ENCODE measurements at places on chromosomes 6 and 20. TPM values are rescaled to one million over a fixed set of nuclear protein-coding genes. Genes with fewer than 3 reads are reported as not detected.

- peaks cover 22% of the 10 kb centered on the region for H3K4me1 ChIP-seq
- peak overlapping the region; percentile 26 for H3K4me3 ChIP-seq
Measured at GRCh38 chr6:148565930-148566663, 180.7 kb upstream of the UST start.

DNA sequence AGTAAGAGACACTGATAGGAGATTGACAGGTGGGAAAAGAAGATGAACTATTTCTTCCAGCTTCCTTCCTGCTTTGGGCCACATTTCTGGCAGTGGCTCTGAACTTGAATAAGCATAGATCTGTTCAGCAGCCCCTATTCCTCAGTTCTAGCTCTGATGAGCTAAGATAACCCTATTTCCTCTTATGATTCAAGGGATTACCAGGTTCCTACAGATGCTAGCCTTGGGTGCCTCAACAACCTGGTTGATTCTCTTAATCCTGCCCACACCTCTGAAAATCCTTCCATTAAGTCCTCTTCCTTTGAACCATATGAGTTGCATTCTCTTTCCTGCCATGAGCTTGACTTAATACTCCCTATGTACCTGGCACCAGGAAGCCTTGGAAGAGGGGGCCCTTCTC lies 49.8 kb upstream of the MOCS1 start:
- no peaks in the 10 kb centered on the region for H3K36me3 ChIP-seq
- no peaks in the 10 kb centered on the region for H3K4me1 ChIP-seq
- no peak overlapping the region for H3K4me3 ChIP-seq

The CTAGE9 gene
- not detected for polyA plus RNA-seq

DNA sequence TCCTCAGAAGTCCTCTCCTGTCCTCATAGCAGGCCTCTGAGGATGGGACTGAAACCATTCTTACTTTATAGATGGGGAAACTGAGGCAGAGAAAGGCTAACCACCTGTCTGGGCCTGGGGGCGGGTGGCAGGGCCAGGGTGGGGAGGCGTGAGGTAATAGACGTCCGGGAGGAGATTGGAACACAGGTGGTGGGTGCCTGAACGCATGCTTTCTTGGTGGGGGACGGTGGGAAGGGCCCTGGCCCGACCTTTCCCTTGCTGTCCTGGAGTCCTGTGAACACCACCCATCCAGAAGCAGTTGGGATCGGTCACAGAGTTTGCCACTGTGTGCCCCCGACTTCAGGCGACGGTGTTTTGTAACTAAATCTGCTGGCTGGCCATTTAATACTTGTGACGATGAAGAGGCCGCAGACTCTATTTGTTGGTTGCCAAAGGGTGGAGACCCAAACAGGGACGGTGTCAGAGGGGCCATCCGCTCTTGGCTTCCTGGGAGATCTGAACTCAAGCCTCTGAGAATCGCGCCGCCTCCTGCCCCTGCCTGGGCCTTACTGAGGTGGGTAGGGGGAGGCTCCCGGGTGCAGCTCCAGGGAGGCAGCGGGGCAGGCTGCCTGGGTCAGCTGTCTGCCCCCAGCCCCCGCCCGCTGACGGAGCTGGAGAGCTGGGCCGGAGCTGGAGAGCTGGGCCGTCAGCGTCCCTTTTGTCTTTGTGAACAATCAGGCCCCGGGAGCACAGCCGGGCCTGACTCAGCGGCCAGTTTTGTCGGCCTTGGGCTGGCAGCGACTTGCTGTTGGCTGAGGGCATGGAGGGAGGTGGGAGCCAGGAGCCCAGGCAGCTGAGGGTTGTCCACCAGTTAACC lies 4.1 kb downstream of the RBM38 start:
- H3K36me3 ChIP-seq: peaks cover 25% of the 10 kb centered on the region
- peaks cover 89% of the 10 kb centered on the region for H3K27me3 ChIP-seq
- peaks cover 80% of the 10 kb centered on the region for H3K4me1 ChIP-seq
- DNase-seq: no peak

DNA sequence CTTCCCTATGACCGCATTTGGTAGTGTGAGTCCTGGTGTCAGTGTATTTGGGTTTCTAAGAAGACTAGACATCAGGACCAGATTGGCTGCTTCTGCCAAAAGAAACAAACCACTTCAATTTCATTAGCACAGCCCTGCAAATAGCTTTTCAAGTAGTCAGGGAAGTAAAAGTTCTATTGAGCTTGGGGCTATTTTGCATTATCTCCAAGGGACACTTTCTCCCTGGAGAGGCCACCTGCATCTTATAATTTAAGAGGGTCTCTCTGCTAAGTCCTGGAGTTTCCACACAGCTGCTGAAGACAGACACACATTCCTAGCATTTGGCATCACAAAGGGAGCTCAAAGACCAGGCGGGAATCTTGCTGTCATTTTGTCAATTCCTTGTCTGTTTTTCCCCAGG lies 141.2 kb downstream of the BMP2 start:
- H3K27ac ChIP-seq: no peak overlapping the region
- no peaks in the 10 kb centered on the region for H3K36me3 ChIP-seq
- DNase-seq: no peak
- H3K4me1 ChIP-seq: no peaks in the 10 kb centered on the region
- H3K27me3 ChIP-seq: no peaks in the 10 kb centered on the region

- H3K27me3 ChIP-seq: no peaks in the 10 kb centered on the region
- DNase-seq: no peak
- no peak overlapping the region for H3K4me3 ChIP-seq
- H3K36me3 ChIP-seq: no peaks in the 10 kb centered on the region
- H3K27ac ChIP-seq: no peak overlapping the region
- H3K4me1 ChIP-seq: peaks cover 4% of the 10 kb centered on the region
Measured at GRCh38 chr6:83462524-83462923, 31.7 kb upstream of the ME1 start.
